Right ventricle myocardium superior (tissue), 1 donor: ENCODE measurements at places on chromosomes 1 and 21.

- peak; percentile 60 for DNase-seq
These were observed 21.5 kb downstream of the GJA5 start for GRCh38 chr1:147738739-147739476.

DNA sequence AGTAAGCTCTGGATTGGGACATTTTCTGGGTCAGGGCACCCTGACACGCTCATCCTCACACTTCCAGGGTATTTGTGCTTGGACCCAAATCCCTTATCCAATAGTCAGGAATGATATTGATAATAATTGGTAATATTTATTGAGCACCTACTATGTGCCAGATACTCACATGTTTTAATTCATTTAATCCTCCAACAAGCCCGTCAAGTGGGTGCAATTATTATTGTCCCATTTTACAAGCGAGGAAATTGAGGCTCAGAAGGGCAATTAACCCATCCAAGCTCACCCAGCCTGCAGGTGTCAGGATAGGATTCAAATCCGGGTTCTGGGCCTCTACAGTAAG lies 11.4 kb upstream of the PADI3 start:
- DNase-seq: no peak

- DNase-seq: no peak
These were observed 39.9 kb upstream of the NFASC start for GRCh38 chr1:204830747-204831146.

DNA sequence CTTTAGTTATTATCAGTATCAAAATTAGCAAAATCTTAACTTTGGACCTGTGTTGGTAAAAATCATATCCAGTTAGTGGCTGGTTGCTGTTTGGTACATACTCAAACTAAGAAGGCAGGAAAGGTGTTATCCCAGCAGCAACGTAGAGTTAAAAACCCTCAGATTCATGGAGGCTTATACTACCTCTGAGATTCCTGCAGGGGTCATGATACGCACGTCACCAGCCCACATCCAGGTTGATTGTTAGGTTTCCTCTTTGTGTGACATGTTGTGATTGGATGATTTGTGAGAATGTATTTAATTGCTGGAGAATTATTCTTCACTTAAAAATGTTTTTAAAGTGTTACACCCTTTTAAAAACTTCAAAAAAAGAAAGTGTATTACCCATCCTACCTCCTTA lies 423.3 kb upstream of the ADGRL2 start:
- no peak for DNase-seq

GRCh38 chr21:42404539-42404938 lies 837 bp downstream of the UBASH3A start:
- DNase-seq: no peak

DNA sequence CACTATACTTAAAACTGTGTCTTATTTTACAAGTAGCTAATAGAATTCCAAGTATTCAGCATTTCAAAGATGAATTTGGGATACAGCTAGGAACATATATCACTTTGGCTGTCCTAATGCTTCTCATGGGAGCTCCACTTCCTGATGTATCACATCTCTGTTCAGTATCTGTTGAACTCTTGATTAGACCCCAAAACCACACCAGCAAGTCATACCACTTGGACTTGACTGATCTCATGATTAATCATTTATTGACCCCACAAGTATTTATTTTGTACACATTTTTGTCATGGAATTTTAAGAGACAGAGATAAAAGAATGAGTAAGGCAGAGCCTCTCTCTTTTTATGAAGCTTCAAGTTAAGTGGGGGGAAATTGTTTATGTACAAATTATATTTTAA lies 30.0 kb downstream of the TMPRSS15 start:
- DNase-seq: no peak
